ENCODE measurements at places on chromosomes 11 and 22.

GRCh38 chr11:124890151-124890550, 7.5 kb downstream of the ROBO4 start:
- DNase-seq = no peak

- DNase-seq = no peak
Measured at GRCh38 chr22:39932918-39933649, 27.1 kb upstream of the TMA7B start.

GRCh38 chr11:69193629-69194028, 37.9 kb downstream of the SMIM38 start:
- no peak for DNase-seq

GRCh38 chr11:69801513-69802335, 17.5 kb downstream of the FGF3 start:
- no peak for DNase-seq

- DNase-seq = no peak
Measured at GRCh38 chr11:61168800-61169199, 7.6 kb upstream of the VPS37C start.

GRCh38 chr11:119891055-119891768, 162.2 kb upstream of the NECTIN1 start:
- DNase-seq = no peak

GRCh38 chr22:37320726-37321677, 38.7 kb downstream of the CYTH4 start:
- DNase-seq = no peak

DNA sequence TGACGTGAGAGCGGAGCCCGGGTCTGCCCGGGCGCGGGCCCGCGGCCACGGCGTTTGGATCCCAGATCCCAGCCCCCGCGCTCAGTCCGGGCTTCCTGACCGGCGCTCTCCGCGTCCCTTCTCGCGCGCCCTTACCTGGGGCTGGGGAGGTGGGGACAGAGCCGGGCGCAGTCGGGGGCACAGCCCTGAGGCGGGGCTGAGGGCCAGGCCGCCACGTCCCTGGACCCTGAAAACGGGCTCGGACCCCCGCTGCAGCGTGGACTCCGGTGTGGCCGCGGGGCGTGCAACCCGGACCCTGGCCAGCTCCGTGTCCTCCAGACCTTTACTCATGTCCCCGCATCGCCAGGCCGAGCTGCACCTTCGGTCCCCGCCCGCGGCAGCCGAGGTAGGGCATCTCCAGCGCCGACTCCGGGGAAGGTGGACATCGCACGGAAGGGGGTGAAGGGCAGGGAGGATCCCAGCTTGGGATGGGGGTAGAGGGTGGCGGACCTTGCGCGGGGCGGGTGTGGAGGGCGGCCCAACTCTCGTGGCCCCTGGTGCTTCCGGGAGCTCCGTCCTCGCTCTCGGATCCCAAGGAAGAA, 9.9 kb upstream of the AIFM3 start:
- no peak for DNase-seq

GRCh38 chr11:61731952-61732675, 20.3 kb upstream of the MYRF start:
- no peak for DNase-seq

- DNase-seq = no peak
Measured at GRCh38 chr22:20805972-20806471, 32.1 kb downstream of the SERPIND1 start.

- DNase-seq = no peak
Measured at GRCh38 chr11:111776398-111777093, 10.4 kb upstream of the PPP2R1B start.

GRCh38 chr11:12964650-12965049, 44.5 kb upstream of the RASSF10 start:
- no peak for DNase-seq

DNA sequence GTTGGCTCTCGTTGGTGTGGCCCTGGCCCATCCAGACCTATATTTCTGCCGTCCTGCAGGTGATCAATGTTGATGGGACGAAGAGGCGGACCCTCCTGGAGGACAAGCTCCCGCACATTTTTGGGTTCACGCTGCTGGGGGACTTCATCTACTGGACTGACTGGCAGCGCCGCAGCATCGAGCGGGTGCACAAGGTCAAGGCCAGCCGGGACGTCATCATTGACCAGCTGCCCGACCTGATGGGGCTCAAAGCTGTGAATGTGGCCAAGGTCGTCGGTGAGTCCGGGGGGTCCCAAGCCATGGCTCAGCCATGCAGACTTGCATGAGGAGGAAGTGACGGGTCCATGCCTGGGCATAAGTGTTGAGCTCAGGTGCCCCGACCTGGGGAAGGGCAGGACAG, 57.1 kb upstream of the PPP6R3 start:
- no peak for DNase-seq

- no peak for DNase-seq
Measured at GRCh38 chr11:64751136-64751535, 7.2 kb upstream of the RASGRP2 start.

- no peak for DNase-seq
Measured at GRCh38 chr11:11983427-11983826, 25.0 kb downstream of the DKK3 start.

GRCh38 chr22:33202455-33202854, 144.3 kb upstream of the SYN3 start:
- no peak for DNase-seq

- DNase-seq = no peak
Measured at GRCh38 chr11:13760115-13760514, 91.6 kb downstream of the FAR1 start.

DNA sequence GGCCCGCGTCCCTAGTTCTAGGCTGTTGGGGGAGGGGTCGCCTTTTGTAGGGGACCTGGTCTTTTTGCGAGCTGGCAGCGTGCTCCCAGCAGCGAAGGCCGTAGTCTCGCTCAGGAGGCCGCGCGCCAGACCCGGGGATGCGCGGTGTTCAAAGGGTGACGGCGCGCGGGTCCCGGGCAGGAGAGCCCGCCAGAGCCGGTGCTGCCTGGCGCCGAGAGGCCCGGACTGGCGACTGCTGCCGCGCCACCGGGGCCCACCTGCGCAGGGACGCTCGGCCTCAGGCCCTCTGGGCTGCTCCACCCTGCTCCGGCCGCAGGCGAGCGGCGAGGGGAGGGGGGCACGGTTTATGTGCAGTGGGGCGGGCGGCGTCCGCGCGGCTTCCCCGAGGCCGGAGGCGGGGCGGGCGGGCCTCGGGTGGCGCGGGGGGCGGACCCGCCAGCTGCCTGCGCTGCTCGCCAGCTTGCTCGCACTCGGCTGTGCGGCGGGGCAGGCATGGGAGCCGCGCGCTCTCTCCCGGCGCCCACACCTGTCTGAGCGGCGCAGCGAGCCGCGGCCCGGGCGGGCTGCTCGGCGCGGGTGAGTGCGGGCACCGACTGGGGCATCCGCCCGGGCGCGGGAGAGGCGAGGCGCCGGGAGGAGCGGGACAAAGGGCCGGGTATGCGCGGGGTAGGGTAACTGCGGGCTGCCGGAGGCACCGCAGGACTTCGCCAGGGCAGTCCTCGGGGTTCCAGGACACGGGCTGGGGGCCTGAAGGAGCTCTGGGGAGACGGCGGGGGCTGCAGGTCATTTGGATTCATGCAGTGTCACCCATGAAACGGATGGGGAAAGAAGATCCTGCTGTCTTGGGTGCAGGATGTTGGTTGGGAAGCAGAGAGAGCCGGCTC, at the start of gene PRSS23:
Gene PRSS23, plus strand, starts transcription at position 467 of the 884 bp plus-strand sequence. CDS start 7,102 bp downstream, outside the sequence.
- no peak for DNase-seq

- DNase-seq = no peak
Measured at GRCh38 chr11:57781529-57781943, 19.9 kb downstream of the CTNND1 start.

- DNase-seq = no peak
Measured at GRCh38 chr11:95682552-95682951, 107.0 kb downstream of the FAM76B start.

- no peak for DNase-seq
Measured at GRCh38 chr11:133382131-133382812, 150.0 kb downstream of the OPCML start.

DNA sequence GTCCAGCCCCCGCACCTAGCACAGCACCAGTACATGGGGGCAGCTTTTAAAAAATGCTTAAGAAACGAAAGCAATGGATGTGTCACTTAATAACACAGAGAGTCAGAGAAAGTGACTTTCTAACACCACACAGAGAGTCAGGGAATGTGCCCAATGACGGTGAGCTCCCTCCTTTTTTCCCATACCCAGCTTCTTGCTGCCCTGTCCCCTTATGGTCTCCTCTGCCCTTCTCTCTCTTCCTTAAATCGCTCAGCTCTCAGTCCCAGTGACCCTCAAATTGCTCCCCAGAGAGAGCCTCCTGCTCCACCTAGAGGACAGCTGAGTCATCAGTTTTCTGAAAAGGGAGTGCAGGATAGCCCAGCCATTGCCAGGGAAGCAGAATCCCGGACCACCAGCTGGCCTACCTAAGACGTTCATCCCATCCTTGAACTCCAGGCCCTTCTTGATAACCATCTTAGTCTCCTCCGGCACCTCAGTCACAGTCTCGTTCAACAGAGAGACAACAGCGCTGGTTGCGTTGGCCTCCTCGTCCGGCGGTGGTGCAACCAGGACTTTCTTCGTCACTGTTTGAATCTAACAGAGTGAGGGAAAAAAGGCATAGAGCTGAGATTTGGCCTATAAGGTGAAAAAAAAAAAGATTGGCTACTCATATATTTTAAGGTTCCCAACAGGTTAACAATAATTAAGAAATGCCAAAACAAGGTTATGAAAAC, 113.5 kb downstream of the SLC1A2 start:
- DNase-seq = no peak

DNA sequence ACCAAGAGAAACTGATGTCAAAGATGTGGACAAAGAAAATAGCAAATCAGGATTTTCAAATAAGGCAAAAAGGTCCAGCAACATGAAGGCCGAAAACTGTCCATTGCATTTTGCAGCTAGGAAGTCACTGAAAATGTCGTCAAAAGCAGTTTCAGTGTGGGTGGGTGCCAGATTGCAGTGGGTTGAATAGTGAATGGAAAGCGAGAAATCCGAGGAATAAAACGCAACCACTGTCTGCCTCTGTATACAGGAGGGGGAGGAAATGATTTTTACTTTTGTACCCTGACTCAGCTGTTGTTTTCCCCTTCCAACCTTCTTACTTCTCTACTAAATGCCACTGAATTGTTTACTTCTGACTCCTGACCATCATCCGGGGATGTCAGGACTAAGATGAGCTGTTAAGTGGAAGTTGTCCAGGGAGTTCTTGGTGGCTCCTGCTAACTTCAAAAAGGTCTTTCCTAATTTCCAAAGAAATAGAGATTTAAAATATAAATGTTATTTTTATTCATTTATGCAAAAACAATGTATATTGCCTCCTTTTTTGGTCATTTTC, 64.9 kb upstream of the BIRC3 start:
- DNase-seq = no peak

DNA sequence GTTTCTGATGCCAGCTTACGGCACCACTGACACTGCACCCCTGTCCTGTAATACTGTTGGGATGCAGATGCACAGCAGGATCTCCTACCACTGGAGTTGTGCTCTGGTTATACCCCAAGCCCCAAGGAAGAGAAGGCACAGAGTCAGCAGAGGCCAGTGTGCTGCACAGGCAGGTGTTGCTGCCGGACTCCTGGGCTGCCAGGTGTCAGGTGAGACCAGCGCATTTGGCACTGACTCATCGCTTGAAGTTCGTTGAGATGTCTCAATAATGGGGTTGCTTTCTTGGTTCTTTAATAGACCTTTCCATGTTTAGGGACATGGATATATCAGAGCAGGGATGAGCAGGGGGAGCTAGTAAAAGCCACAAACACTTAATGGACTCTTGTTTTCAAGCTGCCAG, 75.7 kb upstream of the TTC12 start:
- no peak for DNase-seq

- no peak for DNase-seq
Measured at GRCh38 chr11:44564166-44564565, 1.3 kb upstream of the CD82 start.

- DNase-seq = no peak
Measured at GRCh38 chr11:115720602-115721245, 216.5 kb upstream of the CADM1 start.

- DNase-seq = no peak
Measured at GRCh38 chr11:117831661-117832415, 7.3 kb upstream of the FXYD2 start.

DNA sequence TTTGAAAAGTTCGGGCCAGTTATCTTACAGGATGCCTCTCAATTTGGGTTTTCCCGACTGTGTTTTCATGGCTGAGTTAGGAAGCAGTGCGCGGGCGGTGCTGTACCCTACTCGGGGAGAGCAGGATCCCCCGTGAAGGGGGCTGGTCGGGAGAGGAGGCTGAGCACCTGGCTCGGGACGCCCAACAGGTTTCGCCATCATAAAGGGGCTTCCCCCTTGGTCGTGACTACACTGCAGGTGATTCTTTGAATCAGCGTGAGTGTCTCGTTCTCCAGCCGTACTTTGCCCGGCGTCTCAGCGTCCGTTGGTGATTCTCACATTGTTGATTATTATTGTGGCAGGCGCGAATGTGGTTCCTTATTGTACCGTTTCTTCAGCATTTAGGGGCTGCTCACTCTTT, 46.6 kb downstream of the ST14 start:
- no peak for DNase-seq

GRCh38 chr11:92266806-92267205, 42.2 kb downstream of the FAT3 start:
- no peak for DNase-seq

DNA sequence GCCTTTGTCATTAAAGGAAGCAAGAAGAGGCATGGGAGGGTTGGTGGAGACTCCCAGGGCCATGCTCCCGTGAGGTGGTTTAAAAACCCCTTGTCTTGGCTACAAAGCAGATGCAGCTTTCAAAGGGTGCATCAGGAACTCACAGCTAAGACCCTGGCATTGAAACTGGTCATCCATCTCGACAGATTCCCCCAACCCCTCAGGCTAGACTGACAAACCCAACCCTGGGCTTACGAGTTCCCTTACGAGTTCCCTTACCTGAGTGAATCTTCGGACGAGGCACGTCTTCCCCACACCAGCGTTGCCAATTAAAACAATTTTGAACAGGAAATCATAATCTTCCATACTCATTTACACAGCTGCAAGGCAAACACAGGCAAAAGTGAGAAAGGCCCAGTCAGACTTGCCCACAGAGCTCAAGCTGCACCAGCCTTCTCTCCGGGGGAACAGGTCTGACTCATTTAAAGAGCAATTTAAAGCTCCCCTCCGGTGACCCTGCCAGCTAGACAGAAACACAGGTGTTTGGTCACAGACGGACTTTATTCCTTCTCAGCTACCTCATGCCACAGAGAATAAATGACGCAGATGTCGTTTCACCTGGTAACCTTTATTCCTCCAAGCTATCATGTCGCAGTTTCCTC, 74.6 kb downstream of the RAB30 start:
- DNase-seq = no peak

DNA sequence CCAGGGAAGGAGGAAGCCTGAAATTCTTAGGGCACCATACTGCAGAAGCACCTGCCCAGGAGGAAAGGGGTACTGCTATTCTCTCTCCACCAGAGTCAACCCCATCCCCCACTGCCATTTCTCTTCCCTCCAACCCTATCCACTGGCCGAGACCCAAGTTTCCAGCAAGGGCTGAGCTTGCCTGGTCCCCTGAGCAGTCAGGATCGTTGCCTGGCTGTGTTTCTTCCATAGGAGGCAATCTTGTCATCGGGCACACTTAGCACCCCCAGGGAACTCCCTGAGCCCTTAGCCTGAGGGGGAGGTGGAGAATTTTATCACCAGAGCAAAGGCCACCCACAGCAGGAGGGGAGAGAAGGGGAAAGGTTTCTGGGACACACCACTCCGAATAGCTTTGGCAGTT, 115.8 kb upstream of the NECTIN1 start:
- DNase-seq = no peak

- no peak for DNase-seq
Measured at GRCh38 chr11:11420899-11421285, 67.8 kb upstream of the CSNK2A3 start.

All from smooth muscle cell of the brain vasculature (primary cell).